Adipocyte (in vitro differentiated cells): ENCODE measurements at places on chromosomes 4 and X.

GRCh38 chr4:1418494-1419285, 12.4 kb upstream of the NKX1-1 start:
- no peak for DNase-seq

GRCh38 chrX:65976161-65976560, 63.7 kb downstream of the VSIG4 start:
- no peak for DNase-seq

GRCh38 chrX:40108162-40108958, 10.6 kb upstream of the BCOR start:
- DNase-seq: no peak

GRCh38 chrX:153649915-153650782, 3.1 kb downstream of the DUSP9 start:
- DNase-seq: no peak

DNA sequence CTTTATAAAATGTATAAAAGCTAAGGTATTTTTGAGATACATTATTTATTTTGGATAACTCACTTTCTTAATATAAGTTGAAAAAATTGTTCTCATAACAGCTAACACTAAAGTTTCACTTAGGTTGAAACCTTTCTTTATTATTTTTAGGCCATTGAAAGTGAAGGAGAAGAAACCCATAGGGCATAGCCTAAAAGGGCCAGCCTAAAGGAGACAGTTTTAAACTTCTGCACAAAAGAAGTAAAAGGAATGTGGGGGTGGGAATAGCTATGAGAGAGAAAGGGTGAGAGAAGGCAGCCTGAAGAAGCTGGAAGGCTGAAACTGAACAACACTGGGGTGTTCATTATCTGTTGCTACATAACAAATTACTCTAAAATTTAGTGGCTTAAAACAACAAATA, 57.6 kb upstream of the RAPGEF2 start:
- DNase-seq: no peak

DNA sequence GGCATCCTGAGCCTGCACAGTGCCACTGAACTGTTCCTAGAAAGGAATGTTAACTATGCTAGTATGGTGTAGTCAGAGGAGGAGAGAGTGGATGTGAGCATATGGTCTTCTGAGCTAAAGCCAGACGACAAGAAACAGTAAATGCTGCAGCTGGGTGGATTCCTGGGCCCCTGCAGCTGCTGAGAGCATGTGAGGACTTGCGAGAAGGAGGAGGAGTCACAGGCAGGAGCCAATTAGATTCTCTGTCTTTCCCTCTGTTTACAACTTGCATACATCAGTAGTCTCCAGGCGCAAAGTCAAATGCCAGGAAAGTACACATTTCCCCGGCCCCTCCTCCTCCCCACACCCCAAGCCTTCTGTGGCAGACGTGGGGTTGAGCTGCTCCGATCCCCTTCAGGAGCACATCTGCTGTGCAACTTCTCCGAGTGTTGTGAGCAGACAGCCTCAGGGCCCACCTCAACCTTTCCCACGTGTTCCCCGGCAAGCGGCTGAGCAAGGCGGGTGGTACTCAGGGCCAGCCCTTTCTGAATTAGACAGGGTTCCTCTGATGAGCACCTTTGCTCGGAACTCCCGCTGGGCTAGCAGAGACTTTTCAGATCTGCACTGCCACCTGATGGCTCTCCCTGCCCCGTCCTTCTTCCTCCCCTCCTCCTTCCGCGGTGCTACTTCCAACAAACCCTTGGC, 108.7 kb upstream of the ATP6AP2 start:
- peak; percentile 58 for DNase-seq

- DNase-seq: no peak
Observed at GRCh38 chr4:128908735-128909134, 99.2 kb downstream of the JADE1 start.

GRCh38 chr4:163201358-163201757, 34.7 kb upstream of the NAF1 start:
- DNase-seq: no peak

- peak; percentile 88 for DNase-seq
Observed at GRCh38 chr4:76589872-76590797, 155.1 kb downstream of the SHROOM3 start.

- peak; percentile 9 for DNase-seq
Observed at GRCh38 chrX:77628294-77629025, 157.6 kb downstream of the ATRX start.

GRCh38 chrX:5176766-5177165, 1051.9 kb downstream of the NLGN4X start:
- DNase-seq: no peak

GRCh38 chr4:130233377-130234047, 1137.6 kb downstream of the C4orf33 start:
- DNase-seq: peak; percentile 45

GRCh38 chr4:88927420-88927819, 129.6 kb downstream of the FAM13A start:
- DNase-seq: no peak

DNA sequence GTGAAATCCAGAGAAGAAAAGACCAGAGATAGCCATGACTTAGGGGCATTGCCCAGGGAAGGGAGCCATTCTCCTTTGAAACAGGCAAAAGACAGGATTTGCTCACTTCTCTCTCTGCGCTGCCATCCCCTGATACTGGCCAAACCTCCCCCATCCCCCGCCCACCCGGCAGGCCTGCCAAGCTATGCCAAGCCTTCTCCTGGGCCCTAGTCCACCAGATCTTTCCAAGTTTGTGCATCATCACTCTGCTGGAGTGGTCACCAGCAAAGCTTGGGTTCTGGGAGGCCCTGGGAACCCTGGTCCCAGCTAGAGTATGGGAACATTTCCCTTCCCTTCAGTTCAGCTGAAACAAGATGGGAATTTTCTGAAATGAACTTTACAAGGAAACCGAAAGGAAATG, 18.4 kb downstream of the EFNB1 start:
- no peak for DNase-seq

DNA sequence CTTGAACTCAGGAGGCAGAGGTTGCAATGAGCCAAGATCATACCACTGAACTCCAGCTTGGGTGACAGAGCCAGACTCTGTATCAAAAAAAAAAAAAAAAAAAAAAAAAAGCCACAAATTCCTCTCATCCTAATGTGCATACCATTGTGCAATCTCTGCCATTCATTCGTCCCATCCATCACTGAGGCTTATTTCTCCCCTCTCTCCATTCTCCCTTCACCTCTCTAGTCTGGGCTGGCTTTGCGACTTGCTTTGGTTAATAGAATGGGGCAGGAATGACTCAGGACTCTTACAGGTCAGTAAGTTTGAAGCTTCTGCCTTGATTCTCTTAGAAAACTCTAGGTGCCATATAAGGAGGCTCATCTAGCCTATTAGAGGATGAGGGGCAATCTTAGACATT, 60.3 kb upstream of the DDX3X start:
- peak; percentile 42 for DNase-seq

DNA sequence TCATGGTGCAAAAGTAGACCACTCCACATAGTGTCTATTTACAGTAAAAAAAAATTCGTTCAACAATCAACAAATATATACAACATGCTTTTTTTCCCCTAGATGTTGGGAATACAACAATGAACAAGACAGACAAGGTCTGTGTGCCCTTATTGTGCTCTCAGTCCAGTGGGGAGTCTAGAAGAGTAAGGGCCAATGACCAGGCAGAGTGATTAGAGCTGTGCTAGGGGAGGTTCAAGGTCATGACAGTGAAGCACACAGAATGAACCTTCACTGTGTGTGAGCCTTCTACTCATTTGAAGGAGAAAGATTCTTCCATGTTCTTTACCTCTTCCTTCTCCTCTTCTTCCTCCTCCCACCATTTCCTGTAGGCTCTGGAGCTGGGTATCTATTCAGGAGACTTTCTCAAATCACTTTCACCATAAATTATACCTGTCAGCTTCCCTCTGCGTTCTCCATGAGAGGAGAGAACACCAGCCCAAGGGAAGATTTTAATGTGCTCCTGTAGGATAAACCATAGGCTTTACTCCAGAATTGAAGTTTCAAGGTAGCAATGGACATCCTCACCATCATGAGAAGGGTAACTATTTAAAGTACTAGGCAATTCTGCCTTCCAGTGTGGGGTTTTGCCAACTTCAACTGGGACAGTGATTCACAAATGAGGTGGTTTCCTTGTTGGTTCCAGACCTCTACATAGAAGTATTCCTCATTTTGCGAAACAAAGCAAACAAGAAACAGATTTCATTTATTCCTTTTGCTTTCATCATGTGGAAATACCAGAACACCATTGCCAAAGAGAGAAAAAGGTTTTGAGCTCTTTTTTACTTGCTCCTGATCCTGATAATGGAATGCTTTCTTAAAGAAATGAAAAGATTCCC, 246.9 kb upstream of the GPC4 start:
- peak; percentile 73 for DNase-seq

DNA sequence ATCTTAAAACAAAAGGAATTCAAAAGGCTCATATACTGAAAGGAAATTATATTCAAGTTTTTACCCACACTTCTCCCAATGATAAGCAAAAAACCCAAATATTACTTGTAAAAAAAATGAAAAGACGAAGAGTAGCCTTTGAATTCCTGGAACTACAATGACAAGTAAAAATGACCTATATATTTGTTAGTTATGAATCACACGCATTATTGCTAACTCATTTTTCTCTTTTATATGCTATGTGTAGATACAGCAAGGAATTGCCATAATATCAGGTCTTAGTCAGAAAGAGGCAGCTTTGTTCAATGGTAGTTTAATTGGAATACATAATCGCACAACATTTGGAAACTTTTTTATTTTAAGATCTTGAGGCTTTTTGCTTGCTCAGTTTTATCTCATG, 22.7 kb upstream of the ASB5 start:
- DNase-seq: no peak

DNA sequence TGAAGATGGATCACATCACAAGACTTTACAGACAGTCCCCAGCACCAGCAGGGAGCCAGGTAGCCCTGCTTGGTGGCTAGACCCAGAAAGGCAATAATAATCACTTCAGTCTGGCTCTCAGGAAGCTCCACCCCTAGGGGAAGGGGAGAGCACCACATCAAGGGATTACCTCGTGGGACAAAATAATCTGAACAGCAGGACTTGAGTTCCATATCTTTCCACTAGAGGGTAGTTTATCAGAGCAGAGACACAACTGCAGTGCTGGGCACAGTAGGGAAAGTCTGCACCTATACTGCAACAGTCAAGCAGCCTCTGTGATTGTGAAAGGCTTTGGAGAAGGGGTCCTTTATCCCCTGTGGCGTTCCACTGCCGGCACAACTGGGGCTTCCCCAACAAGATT, 547.0 kb upstream of the POU3F4 start:
- DNase-seq: no peak

DNA sequence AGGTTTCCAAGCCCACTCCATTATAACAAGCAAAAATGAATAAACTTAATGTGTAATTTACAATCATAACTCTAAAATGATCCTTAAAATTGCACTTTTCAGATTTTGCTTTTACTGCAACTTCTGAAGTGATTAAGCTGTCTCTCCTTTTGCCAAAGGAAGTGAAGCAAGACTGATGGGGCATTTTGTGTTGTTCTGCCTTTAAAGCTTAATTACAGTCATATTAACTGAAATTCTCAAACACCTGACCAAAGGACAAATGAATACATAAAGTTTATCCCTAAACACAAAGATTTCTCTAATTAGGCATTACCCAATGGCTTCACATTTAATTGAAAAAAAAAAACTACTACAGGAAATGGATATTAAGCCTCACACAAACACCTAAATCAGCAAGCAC, 101.8 kb downstream of the ATP11C start:
- no peak for DNase-seq

- no peak for DNase-seq
Observed at GRCh38 chr4:54014666-54015160, 49.7 kb downstream of the CHIC2 start.

DNA sequence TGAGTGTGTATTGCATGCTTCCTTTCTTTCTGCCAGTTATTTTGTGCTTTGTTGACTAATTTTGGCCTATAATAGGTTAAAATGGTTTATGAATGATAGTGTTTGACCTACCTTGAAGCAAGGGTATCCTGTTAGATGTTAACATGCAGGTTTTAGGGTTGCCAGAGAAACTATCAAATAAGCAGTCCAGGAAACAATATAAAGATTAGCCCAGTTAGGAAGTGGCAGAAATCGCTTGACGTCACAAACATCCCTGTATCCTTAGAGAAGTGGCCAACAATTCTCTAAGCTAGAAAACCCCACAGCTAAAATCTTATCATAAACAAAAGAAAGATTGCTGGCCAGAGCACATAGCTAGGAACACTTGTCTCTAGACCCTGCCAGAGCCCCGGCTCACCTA, 3.8 kb downstream of the NAP1L5 start:
- DNase-seq: no peak

DNA sequence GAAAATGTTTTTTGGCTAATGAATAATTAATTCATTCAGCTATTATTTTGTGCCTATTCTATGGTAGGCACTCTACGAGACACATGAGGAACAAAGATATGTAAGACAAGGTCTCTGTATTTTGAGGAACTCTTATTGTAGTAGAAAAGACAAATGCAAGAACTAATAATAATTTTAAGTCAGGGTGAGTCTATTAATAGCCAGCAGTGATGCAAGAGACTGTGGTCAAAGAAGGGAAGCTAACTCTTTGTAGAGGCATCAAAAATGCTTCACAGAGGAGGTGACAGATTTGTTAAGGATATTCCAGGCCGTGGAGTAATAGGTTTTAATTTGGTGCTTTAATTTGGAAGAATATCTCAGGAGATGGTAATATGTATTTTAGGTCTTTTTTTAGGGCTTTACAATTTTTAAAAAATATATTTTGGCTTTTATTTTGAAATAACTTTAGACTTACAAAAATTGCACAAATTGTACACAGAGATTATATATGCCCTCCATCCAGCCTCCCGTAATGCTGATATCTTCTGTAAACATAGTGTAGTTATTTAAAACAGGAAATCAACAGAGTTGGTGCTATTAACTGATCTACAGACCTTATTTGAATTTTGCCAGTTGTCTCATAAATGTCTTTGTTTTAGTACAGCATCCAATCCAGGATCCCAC, 48.1 kb downstream of the DCLK2 start:
- DNase-seq: peak; percentile 29

DNA sequence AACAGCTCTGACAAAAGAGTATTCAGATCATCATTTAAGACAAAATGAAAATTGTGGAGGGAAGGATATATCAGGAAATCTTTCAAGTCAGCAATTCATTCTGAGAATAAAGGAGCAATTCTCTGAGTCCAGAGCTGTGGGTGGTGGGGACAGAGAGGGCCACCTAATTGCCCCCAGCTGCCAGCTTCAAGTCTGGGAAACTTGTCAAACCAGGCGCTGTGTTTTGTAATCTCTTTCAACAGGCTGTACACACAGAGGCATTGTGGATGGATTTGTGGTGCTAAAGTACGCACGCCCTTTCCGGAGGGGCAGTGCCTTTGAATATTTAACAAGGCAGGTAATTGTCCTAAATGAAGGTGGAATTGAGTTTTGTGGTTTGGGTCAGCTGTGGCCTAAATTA, 591.1 kb upstream of the BOD1L1 start:
- no peak for DNase-seq

DNA sequence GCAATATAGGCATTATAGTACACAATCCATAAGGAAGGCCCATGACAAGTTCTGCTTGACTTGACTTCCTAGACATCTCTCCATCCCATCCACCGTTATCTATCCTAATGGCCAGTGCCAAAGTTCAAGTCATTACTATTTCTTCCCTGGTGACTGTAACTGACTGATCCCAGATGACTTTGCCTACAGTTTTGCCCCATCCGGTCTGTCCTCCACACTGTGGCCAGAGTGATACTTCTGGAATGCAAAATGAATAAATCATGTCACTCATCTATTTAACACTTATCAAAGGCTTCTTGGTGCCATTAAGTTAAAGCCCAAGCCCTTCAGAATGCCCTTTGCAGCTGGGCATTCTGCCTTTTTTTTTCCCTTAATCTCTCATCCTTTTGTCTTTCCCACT, 130.8 kb downstream of the PPARGC1A start:
- DNase-seq: no peak
